Stimulated activated naive CD4-positive, alpha-beta T cell treated with Interleukin-2 at 50 U/mL for 16 hours (primary cell): ENCODE measurements at places on chromosomes 5 and 9.

GRCh38 chr9:120876842-120877240, at the start of gene PHF19:
TSS of gene PHF19 (minus strand) at chr9:120877188. CDS start at chr9:120874741, 2,447 bp downstream.
- no peak for DNase-seq

GRCh38 chr9:88302579-88303324, 85.5 kb upstream of the SPIN1 start:
- no peak for DNase-seq

GRCh38 chr5:170301981-170302652, 4.5 kb upstream of the LCP2 start:
- no peak for DNase-seq

- DNase-seq: no peak
Measured at GRCh38 chr5:96984506-96985192, 48.8 kb downstream of the LNPEP start.

DNA sequence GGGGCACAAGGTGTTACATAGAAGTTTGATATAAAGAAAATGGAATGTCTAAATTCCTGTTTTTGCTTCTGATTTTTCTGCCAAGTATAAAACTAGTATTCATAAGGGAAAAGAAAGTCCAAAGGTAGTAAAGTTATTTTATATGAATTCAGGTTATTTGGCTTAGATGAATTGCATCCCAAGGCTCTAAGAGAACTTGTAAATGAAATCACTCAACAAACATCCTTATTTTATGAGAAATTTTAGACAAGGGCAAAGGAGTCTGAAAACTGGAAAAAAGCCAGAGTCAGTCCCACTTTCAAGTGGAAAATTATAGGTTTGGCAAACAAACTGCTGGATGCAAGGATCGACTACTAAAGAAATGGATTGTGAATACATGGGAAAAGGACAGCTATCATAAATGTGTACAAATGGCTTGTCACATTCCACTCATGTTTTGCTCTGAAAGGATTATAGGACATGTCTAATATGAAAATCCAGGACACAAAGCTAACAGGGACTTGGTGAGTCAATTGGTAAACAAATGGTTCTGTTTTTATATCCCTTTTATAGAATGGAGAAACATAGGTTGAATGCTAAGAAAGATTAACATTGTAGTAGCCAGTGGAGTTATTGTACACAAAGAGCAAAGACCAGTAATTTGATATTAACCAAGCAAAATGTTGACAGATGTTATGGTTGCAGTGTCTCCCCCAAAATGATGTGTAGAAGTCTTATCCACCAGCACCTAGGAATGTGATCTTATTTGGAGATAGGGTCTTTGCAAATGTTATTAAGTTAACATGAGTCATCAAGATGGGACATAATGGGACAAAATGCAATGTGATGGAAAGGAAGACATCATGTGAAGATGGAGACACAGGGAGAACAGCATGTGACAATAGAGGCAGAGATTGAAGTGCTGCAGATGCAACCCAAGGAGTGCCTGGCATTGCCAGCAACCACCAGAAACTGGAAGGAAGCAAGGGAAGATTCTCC, 495.7 kb downstream of the TLE1 start:
- DNase-seq: no peak

GRCh38 chr9:79988126-79988525, 416.4 kb downstream of the TLE4 start:
- DNase-seq: no peak

DNA sequence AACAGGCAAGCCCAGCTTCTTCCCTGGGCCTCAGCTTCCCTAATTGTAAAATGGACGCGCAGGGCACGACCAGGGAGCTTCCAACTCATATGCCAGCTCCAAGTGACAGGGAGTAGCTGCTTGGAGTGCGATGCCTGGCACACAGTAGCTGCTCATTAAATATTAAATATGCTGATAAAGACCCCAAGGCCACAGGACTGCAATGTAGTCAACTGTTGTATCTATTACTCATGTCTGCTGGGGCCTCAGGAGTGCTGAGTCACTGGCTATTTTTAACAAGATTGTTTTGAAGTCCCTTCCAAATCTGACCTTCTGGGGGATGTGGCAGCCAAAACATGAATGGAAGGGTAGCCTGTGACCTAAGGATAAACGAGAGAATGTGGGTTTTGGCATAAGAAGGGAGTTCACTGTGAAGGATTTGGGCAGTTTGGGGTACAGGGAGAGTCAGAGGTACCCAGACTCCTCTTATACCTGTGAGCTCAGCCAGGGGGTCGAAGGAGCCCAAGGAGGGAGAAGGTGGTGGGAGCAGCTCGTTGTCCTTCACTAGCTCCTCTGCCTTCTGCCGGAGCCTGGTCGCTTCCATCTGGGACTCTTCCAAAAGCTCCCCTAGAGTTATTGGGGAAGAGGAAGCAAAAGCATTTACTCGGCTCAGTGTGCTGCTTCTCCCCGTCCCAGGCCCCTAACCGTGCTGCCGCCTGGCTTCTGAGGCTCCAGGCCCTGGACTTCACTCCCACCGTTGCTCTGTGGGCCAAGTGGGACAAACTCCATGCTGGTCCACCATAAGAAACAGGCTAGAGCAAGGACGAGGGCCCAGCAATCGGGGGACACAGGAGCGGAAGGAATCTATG, 17.5 kb downstream of the TNIP1 start:
- no peak for DNase-seq

DNA sequence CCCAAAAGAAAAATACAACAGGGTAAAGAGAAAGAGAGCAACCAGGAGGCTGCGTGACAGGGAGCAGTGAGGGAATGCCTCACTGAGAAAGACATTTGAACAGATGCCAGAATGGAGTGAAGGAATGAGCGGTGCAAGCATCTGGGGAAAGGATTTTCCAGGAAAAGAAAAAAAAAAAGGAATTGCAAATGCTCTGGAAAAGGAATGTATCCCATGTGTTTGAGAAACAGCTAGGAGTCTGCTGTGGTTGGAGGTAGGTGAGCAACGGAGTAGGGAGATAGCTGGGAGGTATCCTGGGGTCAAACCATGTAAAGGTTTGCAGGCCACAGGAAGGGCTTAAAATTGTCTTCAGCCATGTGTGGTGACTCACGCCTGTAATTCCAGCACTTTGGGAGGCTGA, 23.6 kb upstream of the CEMIP2 start:
- no peak for DNase-seq

GRCh38 chr5:10885026-10885425, 124.0 kb upstream of the DAP start:
- DNase-seq: no peak

GRCh38 chr5:154286557-154286956, 96.0 kb downstream of the GALNT10 start:
- DNase-seq: no peak

- DNase-seq: no peak
Measured at GRCh38 chr5:156582193-156582598, 255.2 kb downstream of the SGCD start.

DNA sequence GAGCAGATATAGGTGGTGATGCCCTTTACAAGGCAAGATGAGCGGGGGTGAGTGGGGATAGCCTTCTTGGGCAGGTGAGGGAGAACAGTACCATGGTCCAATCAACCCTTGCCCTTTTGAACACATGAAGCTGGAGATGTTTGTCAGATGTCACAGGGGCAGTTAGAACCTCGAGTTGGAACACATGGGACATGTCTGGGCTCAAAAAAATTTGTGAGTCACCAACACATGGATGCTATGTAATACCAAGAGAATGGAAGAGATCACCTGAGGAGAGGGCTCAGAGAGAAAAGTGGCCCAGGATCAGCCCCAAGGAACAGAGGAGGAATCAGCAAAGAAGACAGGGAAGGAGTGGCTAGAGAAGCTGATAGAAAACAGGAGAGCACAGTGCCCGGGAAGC, 4.7 kb downstream of the PHYKPL start:
- no peak for DNase-seq
